NCI-H510A treated with DMSO at 0.1 percent for 48 hours (cell line): ENCODE measurements at places on chromosomes 5 and 9.

- DNase-seq = no peak
Measured at GRCh38 chr5:9775339-9775738, 145.2 kb upstream of the TAS2R1 start.

DNA sequence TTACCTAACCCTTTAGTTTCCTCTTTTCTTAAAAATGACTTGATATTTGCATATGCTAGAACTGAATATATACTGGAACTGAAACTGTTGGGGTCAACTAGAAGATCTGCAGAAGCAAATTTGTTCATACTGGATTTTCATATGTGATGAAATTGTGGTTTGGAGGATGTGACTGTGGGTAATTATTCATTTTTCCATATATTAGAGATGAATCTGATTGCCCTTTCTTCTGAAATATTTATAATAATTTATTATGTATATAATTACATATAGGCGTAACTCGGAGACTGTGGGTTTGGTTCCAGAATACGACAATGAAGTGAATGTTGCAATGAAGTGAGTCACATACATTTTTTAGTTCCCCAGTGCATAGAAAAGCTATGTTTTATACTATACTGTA lies 149.1 kb downstream of the ATP10B start:
- no peak for DNase-seq

GRCh38 chr5:123170816-123171215 lies 81.8 kb downstream of the PRDM6 start:
- no peak for DNase-seq

DNA sequence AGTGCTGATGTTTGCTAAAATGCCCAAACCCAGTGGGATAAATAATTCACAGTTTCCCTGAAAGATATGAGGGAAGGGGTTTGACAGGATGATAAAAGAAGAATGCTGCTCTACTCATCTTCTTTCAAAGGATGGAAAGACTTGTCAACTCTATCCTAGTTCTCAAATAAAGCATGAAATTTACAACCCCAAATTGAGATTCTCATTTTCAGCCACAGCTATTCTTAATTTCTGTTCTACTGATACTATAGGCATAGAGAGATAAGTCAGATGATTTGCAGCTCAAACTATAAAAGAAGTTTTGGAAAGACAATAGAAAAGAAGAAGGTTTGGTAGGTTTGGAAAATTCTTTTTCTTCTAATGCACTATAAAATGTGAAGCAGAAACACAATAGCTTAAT lies 542.6 kb downstream of the CSNK1G3 start:
- no peak for DNase-seq

DNA sequence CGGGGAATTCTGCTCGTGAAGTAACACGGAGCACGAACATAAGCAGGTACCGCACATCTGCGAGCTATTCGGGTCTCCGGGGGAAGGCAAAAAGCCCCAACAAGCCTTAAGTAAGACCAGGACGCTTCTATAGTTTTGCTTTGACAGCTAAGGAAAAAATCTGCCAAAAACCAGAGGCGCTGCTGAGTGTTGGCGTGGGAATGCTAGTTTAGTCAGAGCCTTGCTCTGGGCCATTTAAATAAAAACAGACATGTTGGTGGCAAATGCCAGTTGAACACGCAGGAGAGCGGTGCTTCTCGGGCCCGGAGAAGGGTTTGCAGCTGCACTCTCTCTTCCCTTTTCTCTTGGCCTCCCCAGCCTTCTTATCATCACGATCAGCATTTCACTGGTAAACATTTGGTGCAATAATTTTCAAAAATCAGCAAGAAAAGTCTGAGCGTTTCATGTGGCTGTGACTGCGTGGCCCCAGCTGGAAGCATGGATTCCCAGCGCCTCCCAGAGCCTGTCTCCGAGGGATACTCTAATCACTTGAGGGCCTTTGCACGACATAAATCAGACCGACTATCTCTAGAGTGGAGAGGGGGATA lies 6.4 kb upstream of the NOTCH1 start:
- no peak for DNase-seq

GRCh38 chr5:41954286-41954685 lies 29.2 kb downstream of the FBXO4 start:
- DNase-seq = no peak

GRCh38 chr5:41524174-41524573 lies 13.8 kb upstream of the PLCXD3 start:
- no peak for DNase-seq

DNA sequence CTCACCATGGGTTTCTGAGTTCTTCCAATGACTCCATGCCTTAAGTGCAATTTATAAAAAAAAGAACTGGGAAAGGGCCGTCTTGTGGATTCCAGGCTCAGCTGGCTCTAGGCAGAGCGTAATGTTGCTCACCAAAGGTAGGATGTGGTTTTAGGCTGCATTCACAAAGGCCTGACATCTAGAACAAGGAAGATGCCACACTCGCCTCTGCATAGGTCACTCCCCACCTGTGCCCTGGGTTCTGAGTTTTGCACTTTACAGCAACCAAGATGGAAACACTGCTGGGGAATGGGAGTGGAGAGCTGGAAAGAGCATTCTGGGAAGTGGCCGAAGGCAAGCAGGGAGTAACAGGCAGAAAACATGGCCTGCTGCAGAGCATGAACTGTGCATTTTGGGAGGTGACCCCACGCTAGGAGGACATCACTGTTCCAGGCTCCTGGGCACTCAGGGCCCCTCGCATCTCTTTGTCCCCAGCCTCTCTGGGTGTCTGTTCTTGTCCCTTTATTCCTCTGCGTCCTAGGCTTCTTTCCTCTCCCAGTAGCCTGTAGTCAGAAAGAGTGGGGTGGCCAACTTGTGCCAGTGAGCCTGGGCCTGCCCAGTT lies 12.3 kb downstream of the FCN2 start:
- no peak for DNase-seq

DNA sequence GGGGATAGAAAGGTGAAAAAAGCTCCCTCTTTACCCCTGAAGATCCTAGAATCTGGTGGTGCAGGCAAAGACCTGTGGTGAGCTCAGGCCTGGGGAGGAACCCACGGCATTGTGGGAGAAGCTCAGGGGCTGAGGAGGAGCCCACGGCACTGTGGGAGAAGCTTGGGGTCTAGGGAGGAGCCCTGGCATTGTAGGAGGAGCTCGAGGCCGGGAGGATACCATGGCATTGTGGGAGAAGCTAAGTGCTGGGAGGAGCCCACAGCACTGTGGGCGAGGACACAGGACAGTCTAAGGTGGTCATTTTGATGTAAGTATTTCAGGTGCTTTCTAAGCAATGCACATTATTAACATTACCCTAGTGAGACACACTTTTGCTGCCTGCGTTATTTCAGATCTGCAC lies 179.7 kb downstream of the HSD17B3 start:
- no peak for DNase-seq

GRCh38 chr5:8576178-8576577 lies 707.2 kb downstream of the MTRR start:
- no peak for DNase-seq

- no peak for DNase-seq
Measured at GRCh38 chr5:122774519-122774860, 390 bp upstream of the SNX2 start.

GRCh38 chr9:86772635-86772993 lies 174.7 kb downstream of the GAS1 start:
- DNase-seq = no peak

GRCh38 chr9:107628444-107628843 lies 138.9 kb upstream of the KLF4 start:
- DNase-seq = no peak

- no peak for DNase-seq
Measured at GRCh38 chr5:119385136-119385535, 29.3 kb downstream of the TNFAIP8 start.

DNA sequence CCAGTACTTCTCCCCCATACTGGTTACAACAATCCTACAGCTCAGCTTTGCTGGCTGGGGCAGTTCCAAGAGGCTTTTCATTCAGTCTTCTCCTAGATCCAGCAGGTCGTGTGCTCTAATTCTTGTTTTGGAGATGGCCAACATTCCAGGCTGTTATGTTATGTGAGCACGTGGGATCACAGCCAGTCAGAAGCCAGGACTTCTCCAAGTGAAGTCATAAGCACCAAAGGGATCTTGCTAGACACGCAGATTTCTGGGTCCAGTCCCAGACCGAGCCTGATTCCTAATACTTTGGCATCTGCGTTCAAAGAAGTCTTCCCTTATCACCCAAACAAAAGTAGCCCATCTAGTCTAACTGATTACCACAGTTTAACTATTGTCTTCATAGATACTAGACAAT lies 1.4 kb upstream of the LARP1 start:
- no peak for DNase-seq

GRCh38 chr5:91018200-91018599 lies 364.9 kb downstream of the ARRDC3 start:
- DNase-seq = no peak

- no peak for DNase-seq
Measured at GRCh38 chr5:55665065-55665464, 47.1 kb downstream of the SLC38A9 start.

GRCh38 chr9:119868694-119869093 lies 499.5 kb upstream of the BRINP1 start:
- DNase-seq = peak; percentile 8

DNA sequence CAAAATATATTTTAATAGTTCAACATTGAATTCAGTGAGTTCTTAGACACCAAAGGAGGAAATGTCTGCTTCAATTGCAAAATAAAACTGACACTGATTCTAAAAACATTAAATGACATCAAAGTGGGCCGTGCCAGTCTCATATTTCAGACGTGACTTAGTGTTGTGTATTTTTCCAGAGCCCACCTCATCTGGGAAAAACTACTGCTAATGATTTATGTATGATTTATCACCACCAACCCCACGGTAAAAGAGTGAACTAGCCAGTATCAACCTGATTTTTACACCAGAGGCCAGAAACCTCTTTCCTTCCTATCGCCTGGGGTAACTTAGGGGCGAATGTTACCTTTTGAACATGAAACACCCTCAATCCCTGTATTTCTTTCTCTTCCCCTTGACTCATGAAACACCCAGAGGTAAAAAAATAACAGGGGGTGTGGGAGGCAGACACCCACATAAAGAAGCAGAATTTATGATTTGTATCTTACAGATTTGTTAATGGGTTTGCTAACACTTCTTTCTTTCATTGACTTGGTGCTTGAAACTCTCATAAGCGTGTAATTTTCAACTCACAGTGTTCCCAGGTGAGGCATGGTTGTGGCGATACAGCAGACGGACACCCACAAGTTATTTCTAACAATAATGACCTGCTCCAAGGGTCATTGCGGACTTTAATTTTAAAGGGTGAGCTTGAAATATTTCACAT lies 56.4 kb upstream of the FANCC start:
- no peak for DNase-seq

- no peak for DNase-seq
Measured at GRCh38 chr5:155831491-155831890, 495.5 kb upstream of the SGCD start.

GRCh38 chr9:28212979-28213378 lies 639.7 kb upstream of the C9orf72 start:
- peak; percentile 44 for DNase-seq

GRCh38 chr5:40356248-40356647 lies 323.5 kb upstream of the PTGER4 start:
- no peak for DNase-seq

- DNase-seq = no peak
Measured at GRCh38 chr5:42632354-42632900, 124.2 kb upstream of the CCDC152 start.

DNA sequence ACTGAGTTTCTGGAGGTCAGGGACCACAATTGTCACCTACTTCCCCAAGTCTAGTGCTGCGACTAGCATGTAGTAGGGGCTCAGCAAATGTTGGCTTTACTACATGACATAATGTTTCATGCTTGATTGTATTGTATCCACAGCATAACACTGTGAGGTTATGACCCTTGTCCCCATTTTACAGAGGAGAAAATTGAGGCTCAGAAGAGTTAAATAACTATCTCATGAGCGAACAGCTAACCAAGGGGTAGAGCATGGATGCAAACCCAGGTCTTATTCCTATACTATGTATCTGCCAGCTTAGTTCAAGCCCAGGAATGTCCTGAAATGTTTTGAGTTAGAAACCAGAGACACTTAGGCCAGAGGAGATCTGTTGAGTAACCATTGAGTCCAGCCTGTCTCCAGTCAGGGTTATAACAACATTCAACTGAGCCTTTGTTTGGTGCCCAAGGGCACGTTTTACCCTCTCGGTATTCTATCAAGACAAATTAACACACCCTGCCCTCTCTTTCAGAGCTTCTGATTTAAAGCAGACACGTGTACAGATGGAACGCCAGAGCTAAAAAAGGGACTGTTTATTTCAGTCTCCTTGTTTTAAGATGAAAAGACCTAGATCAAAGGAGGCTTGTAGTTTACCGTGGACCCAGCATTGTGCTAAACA lies 16.5 kb downstream of the ANGPTL2 start:
- no peak for DNase-seq

- DNase-seq = no peak
Measured at GRCh38 chr9:35981699-35982098, 23.7 kb upstream of the OR2S2 start.

- DNase-seq = no peak
Measured at GRCh38 chr9:35357116-35357515, 132.8 kb upstream of the RUSC2 start.

GRCh38 chr5:173967241-173967640 lies 21.7 kb upstream of the C5orf47 start:
- no peak for DNase-seq

GRCh38 chr5:155884041-155884440 lies 442.9 kb upstream of the SGCD start:
- peak; percentile 1 for DNase-seq

DNA sequence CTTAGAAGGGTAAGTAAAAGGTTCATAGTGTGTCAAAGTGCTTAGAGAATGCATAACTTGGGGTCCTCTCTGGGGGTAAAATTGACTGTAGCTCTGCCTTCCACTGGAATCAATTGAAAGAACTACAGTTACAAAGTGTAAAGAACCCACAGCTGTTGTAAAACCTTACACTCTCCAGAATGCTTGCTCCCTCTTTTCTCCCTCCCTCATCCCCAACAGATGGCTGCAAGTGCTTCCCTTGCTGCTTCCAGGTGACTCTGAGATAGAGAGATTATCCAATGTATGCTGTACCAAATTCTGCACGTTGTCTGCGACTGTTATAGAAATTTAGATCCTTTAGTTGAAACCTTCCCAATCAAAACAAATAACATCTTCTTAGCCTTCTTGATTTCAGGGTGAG lies 126.0 kb downstream of the STK32A start:
- no peak for DNase-seq

- DNase-seq = peak; percentile 33
Measured at GRCh38 chr5:131423056-131423455, 159.2 kb downstream of the CDC42SE2 start.

- no peak for DNase-seq
Measured at GRCh38 chr9:88583901-88584596, 49.1 kb downstream of the NXNL2 start.
